ENCODE measurements at places on chromosomes 12 and 14.
A peak's percentile ranks its signal among the peaks of the same experiment; 100 is the strongest.

DNA sequence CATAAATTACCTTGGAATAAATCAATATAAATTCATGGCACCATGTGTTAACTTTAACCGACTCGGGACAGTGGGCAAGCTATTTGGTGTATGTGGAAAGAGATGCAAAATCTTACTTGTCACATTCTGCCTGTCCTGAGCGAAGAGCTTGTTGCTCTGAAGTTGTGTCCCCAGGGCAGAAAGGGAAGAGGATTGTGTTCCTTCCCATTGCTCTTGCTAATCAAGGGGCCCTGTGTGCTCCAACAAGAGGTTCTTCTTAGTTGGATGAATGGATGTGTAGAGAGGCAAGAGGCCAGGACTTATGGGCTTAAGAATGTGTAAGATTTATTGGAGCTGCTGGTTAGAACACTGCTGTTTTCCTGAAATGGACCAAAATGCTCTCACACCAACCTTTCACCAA, 36.5 kb upstream of the FRS2 start:
- no peak for DNase-seq

- no peak for DNase-seq
Measured at GRCh38 chr14:99148131-99148530, 123.9 kb downstream of the BCL11B start.

- DNase-seq: no peak
Measured at GRCh38 chr14:105151838-105152793, 16.5 kb downstream of the JAG2 start.

DNA sequence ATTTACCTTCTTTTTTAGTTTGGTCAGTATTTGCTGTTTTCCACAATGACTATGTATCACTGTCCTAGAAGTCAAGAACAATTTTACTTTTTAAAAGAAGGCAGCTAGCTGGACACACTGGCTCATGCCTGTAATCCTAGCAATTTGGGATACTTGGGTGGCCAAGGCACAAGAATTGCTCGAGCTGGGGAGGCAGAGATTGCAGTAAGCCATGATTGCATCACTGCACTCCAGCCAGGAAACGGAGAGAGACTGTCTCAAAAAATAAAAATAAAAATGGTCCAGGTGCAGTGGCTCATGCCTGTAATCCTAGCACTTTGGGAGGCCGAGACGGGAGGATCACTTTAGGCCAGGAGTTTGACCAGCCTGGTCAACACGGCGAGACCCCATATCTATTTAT, 28.3 kb downstream of the MDM1 start:
- no peak for DNase-seq

DNA sequence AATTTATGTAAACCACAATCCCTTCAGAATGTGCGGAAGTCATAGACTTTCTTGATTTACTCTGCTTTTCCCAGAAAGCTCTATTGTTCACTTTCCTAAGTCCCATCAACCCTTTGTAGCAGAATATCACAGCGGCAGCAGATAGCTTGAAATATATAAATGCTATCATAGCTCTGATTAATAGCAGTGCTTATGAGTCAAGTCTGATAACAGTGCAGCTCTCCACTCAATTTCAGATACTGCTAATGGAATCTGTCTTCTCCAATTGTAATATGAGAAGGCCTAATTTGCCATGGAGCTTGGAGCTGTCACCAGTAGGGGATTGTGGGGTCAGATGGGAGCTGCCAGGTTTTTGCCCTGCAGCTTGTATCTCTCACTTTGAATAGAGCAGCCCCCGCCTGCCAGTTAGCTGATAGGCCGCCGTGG, 10.9 kb downstream of the TMEM260 start:
- no peak for DNase-seq

DNA sequence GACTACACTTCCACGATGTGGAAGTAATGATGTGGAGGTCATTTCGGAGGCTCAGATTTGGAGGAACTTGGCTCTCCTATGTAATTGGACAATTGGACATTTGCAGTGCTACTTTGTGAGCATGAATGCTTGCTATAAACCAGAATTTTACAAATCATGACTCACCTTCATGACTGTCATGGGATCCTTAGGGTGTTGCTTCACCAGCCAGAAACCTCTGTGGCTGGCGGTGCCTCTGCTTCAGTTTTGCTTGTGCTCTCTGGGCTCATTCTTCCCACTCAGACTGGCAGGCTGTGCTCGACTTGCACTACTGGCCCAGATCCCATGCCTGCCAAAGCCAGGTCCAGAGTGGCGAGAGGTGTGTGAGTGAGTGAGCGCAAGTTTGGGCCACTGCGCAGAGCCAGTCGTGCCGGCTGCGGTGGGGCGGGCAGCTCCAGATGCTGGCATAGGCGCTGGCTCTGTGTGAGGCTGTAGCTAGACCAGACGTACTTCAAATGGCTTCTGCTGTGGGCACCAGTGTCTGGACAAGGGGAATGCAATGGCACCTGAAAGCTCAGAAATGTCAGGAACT, 387.8 kb downstream of the AEBP2 start:
- peak; percentile 5 for DNase-seq

GRCh38 chr12:8089716-8090115, 7.6 kb downstream of the NECAP1 start:
- no peak for DNase-seq

DNA sequence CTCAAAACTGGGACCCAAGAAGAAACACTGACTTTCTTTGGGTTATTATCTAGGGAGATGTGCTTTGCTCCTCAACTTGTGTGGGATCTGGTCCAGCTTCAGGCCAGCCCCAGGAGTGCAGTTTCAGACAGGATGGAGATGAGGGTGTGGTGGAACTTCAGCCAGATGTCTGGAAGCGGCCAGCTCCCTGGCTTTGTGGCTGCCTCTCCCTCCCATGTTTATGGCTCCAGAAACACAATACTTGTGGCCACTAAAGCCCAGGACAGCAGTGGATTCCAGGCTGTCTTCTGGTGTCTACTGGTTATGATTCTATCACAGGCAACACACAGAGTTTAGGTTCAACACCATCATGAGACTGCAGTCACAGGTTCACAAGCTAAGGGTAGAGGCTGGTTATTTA, 44.2 kb upstream of the EMP1 start:
- no peak for DNase-seq

- DNase-seq: peak; percentile 99
Measured at GRCh38 chr12:12439636-12440035, 82.8 kb downstream of the BORCS5 start.

DNA sequence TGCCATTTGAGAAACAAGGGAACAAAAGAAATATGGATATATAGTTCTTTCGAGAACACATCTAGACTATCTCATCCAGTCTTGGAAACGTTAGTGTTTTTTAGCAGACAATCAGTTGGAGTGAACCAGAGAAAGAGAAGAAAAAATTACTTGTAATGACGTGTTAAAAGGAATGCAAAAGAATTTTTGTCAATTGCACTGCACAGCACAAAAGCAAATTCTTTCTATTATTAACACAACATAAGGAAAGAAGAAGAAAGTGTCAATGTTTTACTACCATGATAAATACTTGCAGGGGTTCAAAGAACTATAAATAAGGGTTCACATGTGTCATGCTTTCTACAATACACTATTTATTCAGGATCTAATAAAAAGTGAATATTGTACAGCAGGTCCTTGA, 27.5 kb upstream of the GSG1 start:
- no peak for DNase-seq

DNA sequence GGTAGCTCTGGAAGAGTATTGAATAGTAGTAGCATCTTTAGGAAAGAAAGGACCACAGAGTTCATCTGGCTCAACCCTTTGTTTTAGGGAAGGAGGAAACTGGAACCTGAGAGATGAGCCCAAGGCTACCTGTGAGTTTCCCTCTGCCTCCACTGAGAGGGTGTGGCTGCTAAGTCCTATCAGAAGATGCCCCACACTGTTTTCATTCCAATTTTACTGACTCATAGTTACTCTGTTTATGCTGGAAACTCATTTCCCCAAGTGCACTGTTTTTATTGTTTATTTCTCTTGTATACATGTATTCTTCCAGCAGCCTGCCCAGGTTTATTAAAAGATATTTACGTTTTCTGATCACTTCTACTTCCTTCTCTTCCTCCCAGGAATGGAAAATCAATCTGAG, 127.4 kb upstream of the ARHGAP5 start:
- DNase-seq: peak; percentile 90

GRCh38 chr14:90062822-90063539, 1.2 kb downstream of the KCNK13 start:
- DNase-seq: no peak

GRCh38 chr12:20368114-20368650, at the start of gene PDE3A:
TSS of gene PDE3A (plus strand) at chr12:20368537. CDS start at chr12:20369285, 748 bp downstream.
- DNase-seq: peak; percentile 20

DNA sequence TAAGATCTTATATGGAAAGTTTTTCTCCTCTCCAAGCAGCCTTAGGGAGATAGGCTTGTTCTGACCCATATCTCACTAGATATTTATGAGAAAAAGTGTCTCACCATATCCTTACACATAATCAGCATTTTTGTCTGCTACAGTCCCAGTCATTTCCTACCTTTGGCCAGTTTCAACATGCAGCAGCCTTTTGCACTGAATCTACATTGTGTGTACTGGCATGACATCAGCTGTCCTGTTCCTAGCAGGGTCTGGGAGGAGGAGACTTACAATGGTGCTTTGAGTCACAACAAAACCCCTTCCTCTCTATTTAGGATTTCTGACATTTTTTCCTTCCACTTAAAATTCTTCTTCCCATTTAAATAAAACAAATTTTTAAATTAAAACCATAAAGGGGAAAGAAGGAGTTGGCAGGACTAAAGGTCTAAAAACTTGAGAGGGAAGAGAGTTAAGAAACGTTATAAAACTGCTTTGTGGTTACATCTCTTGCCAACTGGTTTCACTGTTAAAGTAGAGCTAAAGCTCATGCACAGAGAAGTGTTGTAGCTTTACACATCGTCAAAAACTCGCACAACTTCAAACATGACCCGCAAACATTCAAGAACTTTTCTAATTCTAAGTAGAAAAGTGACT, 53.3 kb upstream of the CERS5 start:
- DNase-seq: peak; percentile 98

GRCh38 chr12:51871918-51872688, 15.8 kb upstream of the ANKRD33 start:
- DNase-seq: no peak

GRCh38 chr12:128383357-128383937, 116.5 kb downstream of the TMEM132C start:
- no peak for DNase-seq

GRCh38 chr12:50188241-50188781, 21.1 kb upstream of the CERS5 start:
- DNase-seq: no peak

GRCh38 chr12:40158592-40159111, 52.8 kb upstream of the SLC2A13 start:
- DNase-seq: peak; percentile 99

DNA sequence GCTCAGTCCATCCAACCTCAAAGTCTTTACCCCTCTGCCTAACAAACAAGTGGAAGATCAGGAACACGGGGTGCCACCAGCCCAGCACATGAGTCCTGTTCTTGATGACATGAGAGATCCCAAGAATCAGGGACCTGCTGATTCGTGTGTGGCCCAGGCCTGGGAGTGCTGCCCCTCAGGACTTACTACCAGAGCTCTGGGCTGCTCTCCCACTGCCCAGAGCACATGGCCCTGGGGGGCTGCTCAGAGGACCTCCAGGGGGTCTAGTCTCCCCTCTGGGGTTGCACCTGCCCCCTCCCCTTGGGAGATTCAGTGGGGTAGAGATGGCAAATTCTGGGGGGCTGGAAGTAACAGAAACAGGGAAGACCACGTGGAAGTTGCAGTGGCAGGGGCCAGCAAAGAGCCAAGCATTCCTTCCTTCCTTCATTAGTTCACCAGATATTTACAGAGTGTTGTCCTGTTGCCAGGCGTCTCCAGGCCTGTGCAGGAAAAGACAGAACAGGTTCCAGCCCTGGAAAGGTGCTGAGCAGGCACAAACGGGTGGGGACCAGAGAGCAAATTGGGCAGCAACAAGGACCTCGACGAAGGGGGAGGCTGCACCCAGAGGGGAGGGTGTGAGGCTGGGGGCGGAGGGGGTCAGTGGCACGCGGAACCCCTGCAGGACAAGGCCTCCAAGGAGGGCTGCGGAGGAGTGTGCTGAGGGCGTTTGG, 45.1 kb upstream of the MEG3 start:
- no peak for DNase-seq

- DNase-seq: no peak
Measured at GRCh38 chr12:130971925-130972585, 18.3 kb downstream of the ADGRD1 start.

GRCh38 chr12:103766028-103766427, 75.0 kb downstream of the NT5DC3 start:
- no peak for DNase-seq

- peak; percentile 91 for DNase-seq
Measured at GRCh38 chr12:39235990-39236767, 206.7 kb downstream of the KIF21A start.

- DNase-seq: peak; percentile 7
Measured at GRCh38 chr14:96146131-96146771, 58.4 kb upstream of the BDKRB2 start.

DNA sequence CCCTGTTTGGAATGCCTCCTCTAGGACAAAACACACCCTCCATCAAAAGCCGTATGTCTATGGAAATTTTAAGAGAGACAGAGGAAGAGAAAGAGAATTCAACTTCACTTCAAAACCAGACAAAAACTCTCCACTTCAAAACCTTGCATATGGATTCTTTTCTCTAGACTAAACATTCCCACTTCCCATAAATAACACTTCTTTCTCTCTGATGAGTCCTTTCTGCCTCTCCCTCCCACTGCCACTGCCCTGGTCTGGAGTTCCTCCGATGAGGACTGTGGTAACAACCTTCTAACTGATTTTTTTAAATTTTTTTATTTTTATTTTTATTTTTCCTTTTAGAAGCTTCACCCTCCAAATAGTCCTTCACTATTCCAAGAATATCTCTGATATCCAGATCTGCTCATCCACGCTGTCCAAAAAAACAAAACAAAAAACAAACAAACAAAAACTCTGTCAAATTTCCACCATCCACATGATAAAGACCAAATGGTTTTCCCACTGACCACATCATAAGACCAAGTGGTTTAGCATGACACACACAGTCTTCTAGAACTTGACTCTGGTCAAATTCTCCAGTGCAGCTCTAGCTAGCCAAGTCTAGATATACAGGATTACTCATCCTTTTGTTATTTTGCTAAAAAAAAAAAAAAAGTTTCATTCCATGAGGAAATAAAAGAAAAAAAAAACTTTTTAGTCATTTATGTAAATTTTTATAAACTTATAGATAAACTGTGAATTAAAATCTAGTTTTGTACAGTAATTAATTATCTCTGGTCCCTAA, 256.0 kb downstream of the PPFIA2 start:
- DNase-seq: peak; percentile 14

DNA sequence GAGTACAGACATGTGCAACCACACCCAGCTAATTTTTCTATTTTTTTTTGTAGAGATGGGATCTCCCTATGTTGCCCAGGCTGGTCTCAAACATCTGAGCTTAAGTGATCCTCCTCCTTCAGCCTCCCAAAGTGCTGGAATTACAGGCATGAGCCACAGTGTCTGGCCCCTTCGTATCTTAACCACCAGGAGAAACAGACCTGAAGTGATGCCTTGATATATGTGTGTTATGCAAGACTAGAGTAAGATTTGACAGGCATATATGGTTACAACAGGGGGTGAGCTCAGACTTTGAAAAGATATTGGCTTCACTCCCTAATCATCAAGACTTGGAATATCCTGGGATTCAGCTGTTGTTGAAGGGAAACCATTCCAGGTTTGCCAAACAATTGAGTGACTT, 10.7 kb upstream of the GALNT6 start:
- no peak for DNase-seq

GRCh38 chr14:63483315-63483714, 59.9 kb downstream of the PPP2R5E start:
- DNase-seq: no peak

All from bronchial epithelial cell (primary cell).